Fibroblast of lung (primary cell): ENCODE measurements at places on chromosomes 5 and 9. TPM values are rescaled to one million over a fixed set of nuclear protein-coding genes. Genes with fewer than 3 reads are reported as not detected.

Gene SPEF2
- 5.9 and 6.9 TPM in 2 replicates for total RNA-seq

- H3K4me1 ChIP-seq: no peaks in the 10 kb centered on the region
- no peaks in the 10 kb centered on the region for H3K27me3 ChIP-seq
- no peaks in the 10 kb centered on the region for H3K36me3 ChIP-seq
- peak; percentile 10 for DNase-seq
- H3K27ac ChIP-seq: no peak overlapping the region
Observed at GRCh38 chr9:130461218-130461630, 16.5 kb downstream of the ASS1 start.

DNA sequence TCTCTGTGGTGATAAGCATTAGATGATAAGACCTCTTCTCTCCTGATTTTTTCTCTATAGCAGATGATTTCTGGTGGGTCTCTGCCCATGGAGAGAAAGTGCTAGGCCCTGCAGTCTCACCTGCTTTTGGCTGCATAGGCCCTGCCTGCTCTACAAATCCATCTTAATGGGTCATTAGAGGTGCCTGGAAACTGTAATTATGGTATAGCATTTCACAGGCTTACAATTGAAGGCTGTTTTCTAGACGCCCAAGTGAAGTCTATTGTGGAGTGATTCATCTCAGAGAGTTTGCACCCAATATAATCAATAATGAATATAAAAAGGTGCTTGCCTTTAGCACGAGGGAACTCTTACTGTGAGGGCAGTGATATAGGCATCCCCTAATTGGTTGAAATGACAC, 33.8 kb downstream of the NEUROG1 start:
- no peak for DNase-seq
- no peaks in the 10 kb centered on the region for H3K36me3 ChIP-seq
- H3K27me3 ChIP-seq: no peaks in the 10 kb centered on the region
- no peak overlapping the region for H3K4me3 ChIP-seq

- H3K36me3 ChIP-seq: peaks cover 2% of the 10 kb centered on the region
- H3K27me3 ChIP-seq: no peaks in the 10 kb centered on the region
- DNase-seq: peak; percentile 94
- no peak overlapping the region for H3K4me3 ChIP-seq
- peak overlapping the region; percentile 79 for H3K27ac ChIP-seq
Observed at GRCh38 chr5:39014561-39014960, 59.6 kb downstream of the RICTOR start.

Gene LRRC19
- not detected in 2 replicates for total RNA-seq

Gene PRLR
- 0.33 TPM in 1 of 2 replicates, not detected in the other for total RNA-seq

DNA sequence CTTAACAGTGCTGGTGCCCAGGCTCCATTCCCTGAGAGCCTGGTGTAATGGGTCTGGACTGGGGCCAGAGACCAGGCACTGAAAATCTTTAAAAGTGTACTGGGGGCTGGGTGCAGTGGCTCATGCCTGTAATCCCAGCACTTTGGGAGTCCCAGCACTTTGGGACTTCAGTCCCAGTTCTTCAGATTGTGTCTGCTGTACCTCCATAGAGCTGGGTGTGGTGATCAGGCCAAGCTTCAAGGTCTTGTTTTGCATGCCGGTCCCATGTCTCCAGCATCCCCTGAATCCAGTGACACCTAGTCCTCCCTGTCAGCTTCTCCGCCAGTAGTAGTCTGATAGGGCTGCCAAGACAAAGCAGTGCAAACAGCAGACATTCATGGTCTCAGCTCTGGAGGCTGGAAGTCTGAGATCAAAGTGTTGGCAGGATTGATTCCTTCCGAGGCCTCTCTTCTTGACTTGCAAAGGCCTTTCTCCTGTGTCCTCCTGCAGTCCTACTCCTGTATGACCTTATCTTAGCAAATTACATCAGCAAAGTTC, 108.2 kb downstream of the SYK start:
- DNase-seq: no peak
- H3K4me3 ChIP-seq: no peak overlapping the region
- no peaks in the 10 kb centered on the region for H3K4me1 ChIP-seq
- H3K36me3 ChIP-seq: no peaks in the 10 kb centered on the region

Gene C9orf50
- total RNA-seq: 0.17 and 0.26 TPM in 2 replicates

GRCh38 chr9:71758277-71758676, 10.0 kb downstream of the CEMIP2 start:
- H3K4me3 ChIP-seq: no peak overlapping the region
- H3K27me3 ChIP-seq: no peaks in the 10 kb centered on the region
- peaks cover 21% of the 10 kb centered on the region for H3K4me1 ChIP-seq
- H3K36me3 ChIP-seq: no peaks in the 10 kb centered on the region

Gene KIF4B
- total RNA-seq: under 0.01 TPM in 2 replicates

DNA sequence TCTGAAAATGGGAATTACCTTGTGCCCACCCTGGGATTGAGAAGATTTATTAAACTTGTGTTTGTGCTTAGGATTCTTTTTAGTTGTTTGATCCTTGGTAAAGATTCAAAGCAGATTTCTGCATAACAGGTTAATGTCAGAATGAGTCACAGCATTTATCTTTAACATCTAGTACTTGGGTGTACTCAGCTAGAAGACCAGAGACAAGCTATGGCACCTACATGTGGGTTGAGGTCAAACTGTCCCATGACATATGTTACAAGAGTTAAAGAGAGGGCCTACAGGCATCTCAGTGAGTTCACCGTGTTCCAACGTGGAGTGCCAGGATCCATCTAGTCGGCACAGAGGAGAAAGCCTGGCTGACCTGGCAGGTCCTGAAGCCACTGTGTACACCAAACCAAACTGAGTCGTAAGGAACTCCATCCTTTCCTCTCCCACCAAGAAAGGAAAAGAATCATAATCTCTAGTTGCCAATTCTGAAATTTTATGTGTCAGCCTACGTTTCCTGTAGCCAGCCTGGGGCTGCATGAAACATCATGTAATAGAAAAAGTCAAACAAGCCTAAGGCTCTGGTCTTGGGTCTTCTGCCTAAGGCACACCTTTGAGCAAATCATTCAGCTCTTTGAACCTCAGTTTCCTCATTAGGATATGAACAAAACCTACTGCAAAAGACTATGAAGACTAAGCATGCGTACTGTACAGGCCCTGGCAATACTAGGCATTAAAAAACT, 73.7 kb downstream of the RCL1 start:
- no peaks in the 10 kb centered on the region for H3K27me3 ChIP-seq
- DNase-seq: peak; percentile 8
- no peaks in the 10 kb centered on the region for H3K4me1 ChIP-seq
- no peaks in the 10 kb centered on the region for H3K36me3 ChIP-seq
- no peak overlapping the region for H3K4me3 ChIP-seq
- no peak overlapping the region for H3K27ac ChIP-seq

Gene SAXO1
- under 0.01 and 0.17 TPM in 2 replicates for total RNA-seq

GRCh38 chr9:92138157-92138959, 23.1 kb upstream of the SPTLC1 start:
- H3K4me1 ChIP-seq: peaks cover 10% of the 10 kb centered on the region
- no peak overlapping the region for H3K4me3 ChIP-seq
- no peaks in the 10 kb centered on the region for H3K36me3 ChIP-seq
- no peaks in the 10 kb centered on the region for H3K27me3 ChIP-seq
- no peak overlapping the region for H3K27ac ChIP-seq

Gene CSF1R
- total RNA-seq: not detected in 2 replicates

- peaks cover 3% of the 10 kb centered on the region for H3K36me3 ChIP-seq
- H3K4me1 ChIP-seq: peaks cover 13% of the 10 kb centered on the region
- H3K27ac ChIP-seq: peak overlapping the region; percentile 64
Observed at GRCh38 chr9:36148311-36149051, 11.9 kb downstream of the GLIPR2 start.

Gene NR5A1
- not detected in 2 replicates for total RNA-seq

- H3K27ac ChIP-seq: no peak overlapping the region
- H3K27me3 ChIP-seq: no peaks in the 10 kb centered on the region
- no peak overlapping the region for H3K4me3 ChIP-seq
- DNase-seq: no peak
- H3K4me1 ChIP-seq: no peaks in the 10 kb centered on the region
- no peaks in the 10 kb centered on the region for H3K36me3 ChIP-seq
Observed at GRCh38 chr5:2727550-2727949, 23.9 kb downstream of the IRX2 start.

GRCh38 chr5:135578685-135579341, at the start of gene CXCL14:
Gene CXCL14, minus strand, starts transcription at chr5:135578991. Its CDS starts 213 bp downstream, at chr5:135578778.
- H3K4me3 ChIP-seq: no peak within 1 kb of the TSS
- no peaks in the 10 kb centered on the region for H3K36me3 ChIP-seq
- peak; percentile 61 for DNase-seq
- no peaks in the 10 kb centered on the region for H3K4me1 ChIP-seq
- H3K27me3 ChIP-seq: peaks cover 22% of the 10 kb centered on the region

GRCh38 chr5:54975701-54976100, 9.7 kb downstream of the ESM1 start:
- H3K4me1 ChIP-seq: no peaks in the 10 kb centered on the region
- no peaks in the 10 kb centered on the region for H3K27me3 ChIP-seq
- no peaks in the 10 kb centered on the region for H3K36me3 ChIP-seq
- DNase-seq: no peak
- no peak overlapping the region for H3K4me3 ChIP-seq

Gene CLIC3
- 1.3 and 3.5 TPM in 2 replicates for total RNA-seq

DNA sequence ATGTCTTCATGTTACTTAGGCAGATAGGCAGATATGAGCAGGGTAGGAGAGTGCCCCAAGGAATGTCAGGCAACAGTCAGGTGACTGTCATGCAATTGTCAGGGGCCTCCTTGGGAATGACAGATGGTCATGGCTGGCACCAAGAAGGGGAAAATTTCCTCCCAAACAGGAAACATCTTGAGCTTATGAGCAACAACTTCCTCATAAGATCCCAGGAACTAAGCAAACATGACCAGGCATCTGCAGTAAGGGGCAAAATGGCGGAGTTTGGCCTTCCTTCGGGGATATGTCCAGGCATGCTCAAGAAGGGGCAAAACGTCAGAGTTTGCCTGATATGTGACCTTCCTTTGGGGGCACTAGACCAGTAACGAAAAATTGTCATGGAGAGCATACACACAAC, 591.8 kb downstream of the PDE4D start:
- no peaks in the 10 kb centered on the region for H3K4me1 ChIP-seq
- H3K4me3 ChIP-seq: no peak overlapping the region
- no peaks in the 10 kb centered on the region for H3K36me3 ChIP-seq
- H3K27ac ChIP-seq: no peak overlapping the region
- H3K27me3 ChIP-seq: no peaks in the 10 kb centered on the region

Gene OR1L4
- total RNA-seq: not detected in 2 replicates

- no peaks in the 10 kb centered on the region for H3K4me1 ChIP-seq
- H3K36me3 ChIP-seq: no peaks in the 10 kb centered on the region
- no peak for DNase-seq
- no peak overlapping the region for H3K27ac ChIP-seq
- H3K4me3 ChIP-seq: no peak overlapping the region
Observed at GRCh38 chr5:133499895-133500294, 112.4 kb downstream of the FSTL4 start.

DNA sequence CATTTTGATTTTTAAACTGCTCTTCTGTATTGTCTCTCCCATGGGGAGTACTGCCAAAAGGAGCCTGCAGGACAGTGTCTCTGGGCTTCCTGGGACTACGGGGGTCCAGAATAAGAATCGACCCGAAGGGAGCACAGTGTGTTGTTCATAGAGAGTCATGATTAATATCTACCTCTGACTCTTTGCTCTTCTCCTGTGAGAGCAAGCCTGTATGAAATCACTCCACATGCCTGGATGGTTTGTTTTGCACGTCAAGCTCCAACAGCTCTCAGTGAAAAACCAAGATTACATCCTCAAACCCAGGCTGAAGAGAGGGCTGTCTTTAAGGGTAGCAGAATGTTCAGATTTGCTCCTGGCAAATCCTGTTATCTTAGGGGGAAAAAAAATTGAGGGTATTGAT, 1860.0 kb upstream of the WWC1 start:
- no peaks in the 10 kb centered on the region for H3K27me3 ChIP-seq
- no peak overlapping the region for H3K27ac ChIP-seq
- DNase-seq: no peak
- H3K4me3 ChIP-seq: no peak overlapping the region
- no peaks in the 10 kb centered on the region for H3K4me1 ChIP-seq

DNA sequence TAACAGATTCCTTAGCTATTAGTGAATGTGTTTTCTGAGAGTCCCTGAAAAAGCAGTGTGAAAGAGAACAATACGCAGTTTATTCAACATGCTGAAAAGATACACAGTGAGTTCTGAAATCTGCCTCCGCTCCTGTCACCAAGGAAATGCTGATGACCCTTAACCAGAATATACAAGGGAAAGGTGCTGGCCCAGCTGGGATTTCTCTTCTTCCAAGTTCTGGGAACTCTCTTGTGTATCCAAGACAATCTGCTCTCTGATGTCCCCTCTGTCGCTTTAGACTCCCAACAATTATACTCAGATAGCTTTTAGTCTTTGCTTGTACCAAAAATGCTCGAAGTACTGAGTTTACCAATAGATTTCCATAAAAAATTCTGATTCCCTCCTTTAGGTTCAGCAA, 214.9 kb downstream of the TMEM167A start:
- DNase-seq: no peak
- H3K27ac ChIP-seq: no peak overlapping the region
- H3K4me3 ChIP-seq: no peak overlapping the region
- no peaks in the 10 kb centered on the region for H3K27me3 ChIP-seq
- H3K4me1 ChIP-seq: no peaks in the 10 kb centered on the region
- H3K36me3 ChIP-seq: no peaks in the 10 kb centered on the region
